Activated CD4-positive, alpha-beta memory T cell treated with anti-CD3 and anti-CD28 coated beads for 36 hours (primary cell): ENCODE measurements at places on chromosomes 5 and 9. TPM values are rescaled to one million over a fixed set of nuclear protein-coding genes. Genes with fewer than 3 reads are reported as not detected.

DNA sequence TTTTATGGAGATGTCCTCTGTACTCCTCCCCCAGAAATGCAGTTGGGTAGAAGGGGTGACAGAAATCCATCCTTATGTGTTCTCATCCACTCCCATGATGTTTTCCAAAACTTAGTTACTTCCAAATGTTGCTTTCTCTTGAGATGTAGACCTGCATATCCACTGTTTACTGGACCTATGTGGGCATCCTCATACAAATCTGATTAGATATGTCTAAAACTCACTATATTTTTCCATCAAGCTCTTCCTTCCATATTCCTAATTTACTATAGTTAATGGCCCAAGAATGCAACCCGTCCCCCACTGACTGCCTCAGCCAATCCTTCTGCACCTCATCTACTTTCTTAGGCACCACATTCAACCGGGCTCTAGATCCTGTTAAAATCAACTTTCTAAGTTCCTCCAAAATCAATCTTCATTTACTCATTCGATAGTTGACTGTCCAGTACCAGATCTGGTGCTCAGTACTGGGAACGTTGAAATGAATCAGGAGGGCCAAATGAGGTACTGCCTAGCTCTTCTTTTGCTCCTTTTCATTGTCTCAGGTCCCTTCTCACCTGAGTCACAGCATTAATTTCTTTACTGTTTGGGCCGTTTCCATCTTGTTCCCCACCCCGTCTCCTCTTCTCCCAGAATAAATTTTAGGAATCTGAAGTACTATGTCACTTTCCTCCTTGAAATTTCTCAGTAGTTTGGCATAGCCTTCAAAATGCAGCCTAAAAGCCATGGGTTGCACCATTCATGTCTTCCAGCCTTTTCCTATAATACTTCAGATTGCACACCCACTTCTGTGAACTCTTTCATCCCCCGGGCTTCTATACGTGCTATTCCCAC is 7.9 kb downstream of the PLK2 start:
- no peak for DNase-seq
- no peak overlapping the region for H3K4me3 ChIP-seq
- peaks cover 3% of the 10 kb centered on the region for H3K27me3 ChIP-seq
- peaks cover 4% of the 10 kb centered on the region for H3K36me3 ChIP-seq

GRCh38 chr5:161598686-161599085 is 52.2 kb upstream of the GABRB2 start:
- H3K27ac ChIP-seq = no peak overlapping the region
- no peaks in the 10 kb centered on the region for H3K36me3 ChIP-seq
- no peaks in the 10 kb centered on the region for H3K4me1 ChIP-seq
- H3K27me3 ChIP-seq = no peaks in the 10 kb centered on the region

DNA sequence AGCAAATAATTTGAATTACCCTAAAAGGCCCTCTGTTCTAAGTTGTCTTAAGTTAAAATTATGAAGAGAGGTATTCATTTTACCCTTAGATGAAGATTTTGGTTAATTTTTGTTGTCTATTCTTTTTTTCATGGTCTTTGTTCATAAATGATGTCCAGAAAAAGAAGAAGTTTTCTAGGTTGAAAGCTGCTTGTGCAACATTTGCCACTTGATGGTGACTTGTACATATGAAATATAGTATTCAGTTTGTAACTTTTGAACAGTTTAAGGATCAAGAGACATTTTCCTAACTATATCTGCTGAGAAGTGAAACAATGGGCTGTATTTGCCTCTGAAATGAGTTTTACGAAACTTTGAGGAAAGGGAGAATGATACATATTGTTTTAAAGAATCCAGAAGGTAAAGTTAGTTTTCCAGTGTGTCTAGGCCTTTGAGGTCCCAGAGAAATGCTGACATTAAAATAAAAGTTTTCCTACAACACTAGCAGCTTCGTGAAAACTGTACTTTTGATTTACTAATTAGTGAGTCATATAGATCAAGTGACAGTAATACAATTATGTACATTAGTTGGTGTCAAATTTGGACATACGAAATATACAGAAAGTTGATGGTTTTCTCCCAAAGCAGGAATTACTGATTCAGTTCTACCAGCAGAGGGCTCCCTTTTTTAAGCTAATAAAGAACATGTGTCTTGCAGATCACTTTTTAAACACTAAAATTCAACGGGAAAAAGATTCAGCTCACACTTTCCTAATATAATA is 70.5 kb downstream of the PIK3R1 start:
- H3K4me3 ChIP-seq = peak overlapping the region; percentile 49
- peaks cover 36% of the 10 kb centered on the region for H3K36me3 ChIP-seq
- peaks cover 92% of the 10 kb centered on the region for H3K4me1 ChIP-seq
- no peak for DNase-seq
- H3K27ac ChIP-seq = peak overlapping the region; percentile 84

DNA sequence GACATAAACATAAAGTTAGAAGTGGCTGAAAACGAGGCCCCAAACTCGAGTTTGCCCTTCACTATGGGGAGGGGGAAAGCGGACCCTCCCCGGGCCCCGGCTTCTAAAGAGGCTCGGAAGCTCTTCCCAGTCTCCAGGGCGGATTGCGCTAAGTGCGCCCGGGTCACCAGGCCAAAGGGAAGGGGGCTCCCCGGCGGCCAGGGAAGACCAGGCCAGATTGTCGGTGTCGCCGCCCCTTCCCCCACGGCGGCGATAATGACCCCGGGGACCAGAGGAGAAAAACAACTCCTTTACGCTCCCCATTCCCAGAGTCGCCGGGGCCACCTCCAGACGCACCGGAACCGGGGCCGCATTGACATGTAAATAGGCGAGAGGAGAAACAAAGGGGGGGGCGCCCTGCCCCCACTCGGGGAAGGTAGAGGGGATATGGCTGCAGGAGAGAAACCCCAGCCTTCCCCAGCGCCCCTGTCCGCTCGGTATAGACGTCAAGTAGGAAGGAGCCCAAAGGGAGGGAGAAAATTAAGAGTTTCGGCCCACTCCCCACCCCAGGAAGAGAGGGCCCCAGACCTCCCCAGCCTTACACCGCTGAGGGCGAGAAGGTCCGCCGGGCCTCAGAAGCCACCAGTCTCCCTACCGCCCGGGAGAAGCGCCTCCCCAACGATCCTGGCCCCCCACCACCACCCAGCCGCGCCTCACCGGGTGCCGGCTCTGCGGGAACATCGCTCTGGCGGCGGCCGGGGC is 1.7 kb downstream of the TLE1 start:
- no peak overlapping the region for H3K27ac ChIP-seq
- peak overlapping the region; percentile 52 for H3K4me3 ChIP-seq
- H3K4me1 ChIP-seq = peaks cover 14% of the 10 kb centered on the region
- DNase-seq = no peak
- H3K27me3 ChIP-seq = peaks cover 23% of the 10 kb centered on the region

DNA sequence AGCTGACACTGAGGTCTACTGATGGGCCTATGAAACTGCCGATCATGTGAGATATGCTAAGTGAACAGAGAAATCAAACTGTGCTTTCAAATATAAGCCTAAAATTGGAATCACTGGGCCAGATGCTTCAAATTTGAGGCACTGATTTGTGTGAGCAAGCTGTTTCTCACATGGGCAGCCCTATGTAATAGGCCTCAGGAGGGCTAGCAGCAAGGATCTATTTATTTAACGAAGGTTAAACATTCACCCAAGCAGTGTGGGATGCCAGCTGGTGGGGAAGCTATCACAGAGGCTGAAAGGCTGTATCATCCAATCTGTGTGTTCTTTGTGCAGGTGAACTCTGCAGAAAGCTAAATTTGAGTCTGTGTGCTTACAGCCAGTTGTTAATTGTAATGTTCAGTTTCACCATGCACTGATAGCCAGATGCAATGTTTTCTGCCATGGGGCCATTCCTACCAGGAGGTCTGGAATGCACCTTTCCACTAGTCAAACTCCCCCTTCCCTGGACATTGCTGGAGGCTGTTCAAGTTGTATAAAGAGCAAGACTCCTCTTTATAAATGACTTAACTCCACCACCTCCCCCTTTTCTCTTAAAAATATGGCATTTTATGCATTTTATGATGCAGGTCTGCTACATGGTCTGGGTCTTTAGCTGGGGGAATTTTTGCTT is 228.9 kb downstream of the SH3GL2 start:
- H3K4me3 ChIP-seq = no peak overlapping the region
- H3K27me3 ChIP-seq = peaks cover 4% of the 10 kb centered on the region
- no peak overlapping the region for H3K27ac ChIP-seq

- no peak overlapping the region for H3K4me3 ChIP-seq
- H3K4me1 ChIP-seq = no peaks in the 10 kb centered on the region
- no peak overlapping the region for H3K27ac ChIP-seq
- no peaks in the 10 kb centered on the region for H3K27me3 ChIP-seq
- DNase-seq = no peak
These were observed 25.8 kb upstream of the DAP start for GRCh38 chr5:10786835-10787234.

DNA sequence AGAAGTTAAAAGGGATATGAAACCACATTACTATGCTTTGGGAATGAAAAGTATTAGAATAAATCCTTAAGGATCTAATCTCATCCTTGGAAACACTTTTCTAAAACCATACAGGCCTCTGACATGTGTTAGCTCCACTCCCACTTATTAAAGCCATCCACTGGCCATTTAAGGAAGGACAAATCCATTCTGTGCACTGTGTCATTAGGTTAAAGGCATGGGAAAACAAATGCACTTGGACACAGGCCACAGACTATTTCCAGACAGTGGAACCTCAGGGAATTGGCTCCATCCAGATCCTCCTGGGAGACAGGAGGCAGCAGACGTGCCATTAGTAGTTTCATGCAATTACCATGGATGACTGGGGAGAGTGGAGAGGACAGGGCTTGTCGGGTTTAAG is 454.9 kb downstream of the ENC1 start:
- no peaks in the 10 kb centered on the region for H3K36me3 ChIP-seq
- peaks cover 5% of the 10 kb centered on the region for H3K4me1 ChIP-seq
- no peak for DNase-seq
- no peak overlapping the region for H3K27ac ChIP-seq
- no peak overlapping the region for H3K4me3 ChIP-seq

DNA sequence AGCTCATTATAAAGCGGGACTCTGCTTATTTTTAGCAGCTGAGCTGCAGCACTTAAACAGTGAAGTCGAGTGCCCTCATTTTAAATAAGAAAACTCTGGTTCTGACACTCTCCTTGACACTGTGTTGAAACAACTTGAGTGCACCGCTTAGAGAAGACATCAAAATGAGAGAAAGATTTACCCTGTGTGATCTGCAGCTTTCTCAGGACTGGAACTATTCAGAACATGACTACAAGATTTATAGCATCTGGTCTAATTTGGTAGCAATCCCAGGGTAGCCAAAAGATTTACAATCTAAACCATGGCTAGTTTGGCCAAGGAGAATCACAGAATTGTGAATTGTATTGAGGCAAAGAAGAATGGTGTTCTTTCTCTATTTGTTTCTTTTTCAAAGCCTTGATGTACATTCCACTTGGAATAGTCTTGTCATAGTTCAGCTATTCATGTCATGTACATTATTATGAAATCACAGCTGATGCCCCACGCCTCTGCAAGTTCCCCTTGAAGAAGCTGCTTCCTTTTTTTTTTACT is 38.7 kb downstream of the PLEKHG4B start:
- no peak overlapping the region for H3K4me3 ChIP-seq
- peaks cover 8% of the 10 kb centered on the region for H3K36me3 ChIP-seq

GRCh38 chr9:95316794-95317118 is 753 bp downstream of the FANCC start:
- H3K4me1 ChIP-seq = peaks cover 8% of the 10 kb centered on the region
- H3K27ac ChIP-seq = peak overlapping the region; percentile 55
- H3K36me3 ChIP-seq = no peaks in the 10 kb centered on the region
- H3K4me3 ChIP-seq = peak overlapping the region; percentile 78

DNA sequence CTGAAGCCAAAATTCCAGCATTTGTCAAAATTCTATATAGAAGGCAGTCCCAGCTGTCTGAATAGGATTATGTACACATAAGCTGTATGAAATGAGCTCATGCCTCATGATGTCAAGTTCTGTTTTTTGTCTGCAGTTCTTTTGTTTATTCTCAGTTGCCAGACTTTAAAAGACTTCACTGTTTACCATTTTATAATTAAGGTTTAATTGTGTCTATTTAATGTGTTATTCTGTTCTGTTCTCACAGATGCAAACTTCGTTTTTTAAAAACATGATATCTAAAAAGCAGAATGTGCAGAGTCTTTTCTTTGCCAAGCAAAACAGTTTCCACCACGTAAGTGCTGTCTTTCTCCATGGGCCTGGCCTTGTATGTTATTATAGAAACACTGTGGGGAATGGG is 31.1 kb downstream of the ERAP1 start:
- no peak overlapping the region for H3K4me3 ChIP-seq
- DNase-seq = no peak
- H3K27me3 ChIP-seq = no peaks in the 10 kb centered on the region

DNA sequence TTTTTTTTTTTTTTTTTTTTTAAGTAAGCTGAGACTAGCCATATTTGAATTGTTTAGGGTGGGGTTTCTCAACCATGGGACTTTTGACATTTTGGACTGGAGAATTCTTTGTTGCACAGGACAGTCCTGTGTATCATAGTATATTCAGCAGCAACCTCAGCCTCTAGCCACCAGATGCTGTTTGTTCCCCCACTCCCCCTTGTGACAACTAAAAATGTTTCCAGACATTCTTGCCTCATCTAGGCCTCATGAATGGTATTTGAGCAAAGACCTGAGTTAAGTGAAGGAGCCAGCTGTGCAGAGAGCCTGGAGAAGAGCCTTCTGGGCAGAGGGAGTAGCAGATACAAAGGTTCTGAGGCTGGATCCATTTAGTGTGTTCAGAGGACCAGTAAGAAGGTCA is 155.9 kb downstream of the SGCD start:
- no peaks in the 10 kb centered on the region for H3K36me3 ChIP-seq
- H3K4me1 ChIP-seq = peaks cover 5% of the 10 kb centered on the region
- no peak for DNase-seq
- no peak overlapping the region for H3K27ac ChIP-seq
- no peak overlapping the region for H3K4me3 ChIP-seq

DNA sequence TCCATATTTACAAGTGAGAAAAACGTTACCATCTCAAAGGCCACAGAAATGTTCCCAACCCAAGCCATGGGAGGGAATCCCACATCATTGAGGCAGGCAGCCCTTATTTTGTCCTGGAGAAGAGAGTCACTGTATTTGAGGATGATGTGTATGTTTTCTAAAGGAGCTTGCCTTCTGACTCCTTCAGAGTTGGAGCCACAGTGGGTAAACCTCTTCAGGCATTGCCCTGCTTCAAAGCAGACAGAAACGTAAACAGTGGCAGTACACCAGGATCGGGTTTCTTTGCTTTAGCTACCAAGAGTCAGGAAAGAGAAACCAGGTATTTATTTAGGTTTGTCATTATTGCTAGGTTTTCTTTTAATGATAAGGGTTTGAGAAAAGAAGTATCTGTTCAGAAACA is 45.7 kb downstream of the MUSK start:
- H3K36me3 ChIP-seq = no peaks in the 10 kb centered on the region
- H3K27me3 ChIP-seq = no peaks in the 10 kb centered on the region
- H3K4me3 ChIP-seq = no peak overlapping the region
- no peak overlapping the region for H3K27ac ChIP-seq

The IFNA2 gene
- not detected for total RNA-seq

The ECSCR gene
- total RNA-seq = 3.7 TPM

The ACER2 gene
- total RNA-seq = 1.8 TPM

The PCDHGA6 gene
- total RNA-seq = 0.05 TPM

The LCN10 gene
- 1.5 TPM for total RNA-seq
